Activated CD4-positive, alpha-beta T cell treated with anti-CD3 and anti-CD28 coated beads, Interleukin-2, Interleukin-4, amounts not matched to agents 100 ng/mL and 50 ng/mL, durations not matched to agents 16 hours and 8 hours (primary cell): ENCODE measurements at places on chromosomes 2 and 18.

GRCh38 chr2:144511937-144512336 lies 8.0 kb downstream of the ZEB2 start:
- no peak for DNase-seq

DNA sequence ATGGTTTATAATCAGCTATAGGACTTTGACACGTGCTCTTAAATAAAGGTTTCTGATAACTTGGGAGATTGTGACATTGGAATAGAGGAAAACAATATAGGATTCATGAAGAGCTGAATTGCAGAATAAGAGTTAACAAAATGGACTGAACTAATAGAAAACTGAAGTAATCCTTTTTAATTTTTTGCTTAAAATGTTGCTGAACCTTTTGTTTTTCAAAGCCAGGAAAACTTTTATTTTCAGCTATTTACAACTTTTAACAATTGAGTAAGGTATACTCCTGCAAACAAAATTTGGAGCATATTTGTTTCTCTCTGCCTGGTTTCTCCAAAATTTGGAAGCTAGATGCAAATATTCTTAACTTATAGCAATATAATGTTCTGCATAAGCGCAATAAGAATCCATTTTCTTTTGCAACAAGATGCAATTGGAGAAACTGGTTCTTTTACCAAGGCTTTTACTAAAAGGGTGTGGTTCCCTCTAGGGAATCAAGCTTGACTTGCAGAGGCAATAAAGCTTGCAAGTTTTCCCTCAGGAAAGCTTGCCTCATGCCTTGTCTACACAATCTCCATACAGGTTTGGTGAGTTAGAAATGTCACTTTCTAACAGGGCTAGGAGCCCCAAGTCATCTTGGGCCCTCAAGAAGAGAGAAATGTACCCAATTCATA lies 10.3 kb upstream of the PDK1 start:
- no peak for DNase-seq

GRCh38 chr2:144512891-144513351 lies 7.0 kb downstream of the ZEB2 start:
- no peak for DNase-seq

DNA sequence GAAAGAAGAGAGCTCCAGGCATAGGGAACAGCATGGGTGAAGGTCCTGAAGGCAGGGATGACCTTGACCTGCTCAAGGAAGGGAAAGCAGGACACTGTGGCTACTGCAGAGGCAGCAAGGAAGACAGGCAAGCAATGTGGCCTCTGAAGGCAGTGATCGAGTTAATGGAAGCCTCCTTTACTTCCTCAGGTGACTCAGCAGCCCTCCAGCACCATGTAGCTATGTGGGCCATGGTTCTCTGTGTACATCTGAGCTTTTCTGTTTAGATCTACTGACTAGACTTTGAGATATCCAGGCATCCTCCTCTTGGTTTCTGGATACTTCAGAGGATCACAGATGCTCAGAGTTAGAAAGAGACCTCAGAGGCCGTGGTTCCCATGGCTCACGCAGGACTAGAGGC lies 107.3 kb upstream of the PID1 start:
- no peak for DNase-seq

DNA sequence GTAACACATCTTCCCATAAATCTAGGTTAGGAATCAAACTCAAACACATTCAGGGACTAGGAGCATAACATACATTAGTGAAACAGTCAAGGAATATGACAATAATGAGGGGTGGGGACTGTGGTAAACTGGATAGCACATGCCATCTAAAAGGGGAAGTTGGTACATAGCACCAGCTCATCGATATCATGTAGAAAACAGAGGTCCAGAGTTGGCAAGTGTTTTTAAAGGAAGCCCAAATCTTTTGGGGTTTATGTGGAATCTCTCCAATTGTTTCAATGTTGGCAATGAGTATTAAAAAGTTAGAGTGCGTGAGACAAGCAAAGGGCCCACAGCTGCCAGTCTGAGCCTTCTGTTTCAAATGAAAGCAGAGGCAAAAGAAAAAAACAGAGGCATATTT lies 24.4 kb downstream of the KLF7 start:
- no peak for DNase-seq

DNA sequence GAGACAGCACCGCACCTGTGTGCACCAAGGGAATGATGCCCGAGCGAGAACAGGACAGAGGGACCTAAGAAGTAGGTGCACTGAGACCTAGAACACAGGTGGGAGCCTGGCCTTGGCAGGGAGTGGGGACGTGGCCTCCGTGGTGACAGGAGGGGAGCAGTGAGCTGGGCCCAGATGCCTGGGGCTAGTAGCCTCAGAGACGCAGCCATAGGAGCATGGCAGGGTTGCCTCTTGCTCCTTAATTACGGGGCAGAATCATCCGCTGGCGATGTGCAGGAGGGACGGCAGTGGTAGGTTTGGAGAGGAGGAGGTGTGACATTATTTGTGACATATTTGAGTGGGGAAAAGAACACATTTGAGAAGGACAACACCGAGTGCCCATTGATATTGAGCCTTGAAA lies 57.0 kb upstream of the HPCAL1 start:
- no peak for DNase-seq

- no peak for DNase-seq
Observed at GRCh38 chr2:144376926-144377325, 143.0 kb downstream of the ZEB2 start.

- DNase-seq, result no peak
Observed at GRCh38 chr18:27277554-27277953, 92.4 kb upstream of the CHST9 start.

DNA sequence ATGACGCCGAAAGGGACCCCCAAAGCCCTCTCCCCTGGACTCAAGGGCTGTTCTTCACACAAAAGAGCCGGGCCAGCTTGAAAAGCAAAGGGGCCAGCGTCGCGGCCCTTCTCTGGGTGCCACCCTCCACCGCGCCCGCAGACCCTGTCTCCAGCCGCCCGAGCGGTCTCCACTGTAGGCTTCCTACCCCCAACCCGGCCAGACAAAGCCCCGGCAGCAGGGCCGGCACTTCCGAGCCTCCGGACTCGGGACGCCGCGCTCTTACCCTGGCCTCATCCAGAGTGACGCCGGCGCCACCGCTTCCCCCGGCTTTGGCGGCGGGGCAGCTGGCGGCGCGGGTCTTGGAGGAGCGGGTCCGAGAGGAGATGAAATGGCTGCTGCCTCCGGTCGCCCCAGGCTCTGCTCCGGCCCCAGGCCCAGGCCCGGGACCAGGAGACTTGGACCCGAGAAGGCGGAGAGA lies 603 bp downstream of the ATAD2B start:
- DNase-seq, result no peak

- no peak for DNase-seq
Observed at GRCh38 chr2:23404426-23404825, 19.4 kb downstream of the KLHL29 start.

DNA sequence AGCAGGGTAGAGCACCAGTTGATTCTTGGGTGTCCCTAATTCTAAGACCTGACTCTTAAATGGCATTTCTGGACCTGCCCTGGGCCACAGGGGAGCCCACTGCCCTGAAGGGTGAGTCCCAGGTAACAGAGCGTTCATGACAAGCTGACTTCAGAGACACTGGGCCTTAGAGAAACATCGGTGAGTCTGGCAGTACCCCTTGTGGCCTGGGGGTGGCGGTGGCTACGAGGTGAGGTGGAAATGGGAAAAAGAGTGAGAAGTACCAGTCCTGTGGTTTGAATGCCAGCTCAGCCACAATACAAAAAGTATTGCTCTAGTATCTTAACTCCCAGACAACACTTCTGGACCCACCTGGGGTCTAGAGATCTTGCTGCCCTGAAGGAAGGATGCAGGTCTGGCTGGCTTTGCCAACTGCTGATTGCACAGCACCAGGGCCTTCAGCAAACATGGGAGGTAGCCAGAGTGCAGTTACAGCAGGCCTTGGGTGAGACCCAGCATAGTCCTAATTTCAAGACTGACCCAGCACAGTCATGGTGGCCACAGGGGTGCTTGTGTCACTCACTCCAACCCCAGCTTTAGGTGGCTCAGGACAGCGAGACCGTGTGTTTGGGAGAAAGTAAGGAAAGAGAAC lies 44.5 kb downstream of the USP34 start:
- peak; percentile 71 for DNase-seq

- DNase-seq, result no peak
Observed at GRCh38 chr18:78245451-78245850, 734.2 kb upstream of the SALL3 start.

GRCh38 chr2:173300458-173300857 lies 54.2 kb upstream of the CDCA7 start:
- DNase-seq, result no peak

- DNase-seq, result no peak
Observed at GRCh38 chr2:180699657-180700361, 280.6 kb upstream of the UBE2E3 start.

DNA sequence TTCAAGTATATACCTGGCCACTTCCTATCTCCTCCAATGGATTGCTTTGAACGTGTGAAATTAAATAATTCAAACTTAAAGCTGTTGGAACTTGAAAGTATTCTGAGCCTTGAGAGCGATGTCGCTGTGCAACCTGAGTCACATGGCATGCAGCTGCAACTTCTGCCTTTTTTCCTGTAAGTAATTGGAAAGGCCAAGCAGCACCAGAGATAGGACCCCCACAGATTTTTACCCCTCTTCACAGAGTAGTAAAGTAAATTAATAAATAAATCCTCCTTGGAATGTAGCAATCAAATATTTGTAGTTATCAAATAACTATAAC lies 3.2 kb upstream of the RNF149 start:
- no peak for DNase-seq

- no peak for DNase-seq
Observed at GRCh38 chr18:45654677-45655076, 39.4 kb downstream of the SLC14A2 start.

GRCh38 chr2:48449073-48449840 lies 80.7 kb upstream of the STON1 start:
- no peak for DNase-seq

DNA sequence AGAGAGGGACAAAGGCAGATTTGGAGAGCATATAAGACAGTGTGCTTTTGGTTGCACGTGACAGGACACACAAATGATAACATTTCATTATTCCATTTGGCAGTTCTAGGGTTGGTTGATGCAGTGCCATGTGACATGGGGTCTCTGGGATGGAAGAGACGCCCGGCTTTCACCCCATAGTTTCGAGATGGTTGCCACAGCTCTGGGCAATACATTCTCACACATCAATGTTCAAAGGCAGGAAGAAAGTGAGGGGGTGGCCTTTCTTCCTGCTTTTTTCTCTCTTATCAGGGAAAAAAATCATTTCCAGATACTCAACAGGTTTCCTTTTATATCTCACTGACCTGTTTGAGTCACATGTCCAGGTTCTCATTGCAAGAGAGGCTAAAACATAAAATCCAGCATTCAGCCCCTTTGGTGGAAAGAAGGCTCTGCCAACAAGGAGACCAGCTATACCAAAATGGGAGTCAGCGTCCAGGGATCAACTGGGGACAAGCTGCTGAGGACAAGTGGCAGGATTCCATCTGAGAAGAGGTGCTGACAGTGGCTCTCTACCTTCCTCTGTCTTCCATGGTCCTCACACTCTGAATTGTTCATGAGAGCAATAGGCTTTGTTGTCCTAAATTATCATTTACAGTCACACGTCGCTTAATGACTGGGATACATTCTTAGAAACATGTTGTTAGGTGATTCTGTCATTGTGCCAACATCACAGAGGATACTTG lies 29.1 kb upstream of the ANKRD44 start:
- DNase-seq, result no peak

DNA sequence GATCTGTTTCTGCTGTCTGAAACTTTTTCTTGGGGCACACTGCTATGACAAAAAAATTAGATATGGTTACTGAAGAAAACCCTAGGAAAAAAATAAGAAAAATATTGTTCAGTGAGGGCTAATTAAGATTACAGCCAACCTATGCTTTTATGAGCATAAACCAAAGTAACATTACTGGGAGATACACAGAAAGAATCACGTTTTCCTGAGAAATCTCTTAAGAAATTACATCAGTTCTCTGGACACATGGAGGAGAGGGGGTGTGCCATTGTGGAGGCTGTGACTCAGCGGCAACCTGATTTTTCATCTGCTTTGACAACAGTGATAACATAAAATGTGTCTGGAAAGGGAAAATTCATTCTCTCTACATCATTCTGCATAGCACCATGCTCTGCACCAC lies 13.4 kb upstream of the NMI start:
- DNase-seq, result no peak

DNA sequence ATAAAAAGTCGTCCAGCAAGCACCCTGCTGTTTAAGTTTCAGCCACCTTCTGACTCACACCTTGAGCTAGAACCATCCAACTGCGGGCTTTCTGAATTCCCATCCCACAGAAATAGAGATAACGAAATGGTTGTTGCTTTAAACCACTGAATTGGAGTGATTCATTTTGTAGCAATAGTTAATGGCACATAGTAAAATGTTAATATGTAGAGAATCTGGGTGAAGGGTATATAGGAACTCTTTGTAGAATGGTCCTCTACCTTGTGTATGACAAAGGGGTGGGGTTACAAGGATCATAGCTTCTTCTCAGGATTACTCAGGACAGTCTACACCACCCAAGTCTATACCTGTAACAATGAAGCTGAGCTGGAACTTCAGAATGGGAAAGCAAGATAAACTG lies 2.4 kb upstream of the MAPRE3 start:
- no peak for DNase-seq

GRCh38 chr18:3692691-3693090 lies 242.7 kb downstream of the TGIF1 start:
- DNase-seq, result no peak

DNA sequence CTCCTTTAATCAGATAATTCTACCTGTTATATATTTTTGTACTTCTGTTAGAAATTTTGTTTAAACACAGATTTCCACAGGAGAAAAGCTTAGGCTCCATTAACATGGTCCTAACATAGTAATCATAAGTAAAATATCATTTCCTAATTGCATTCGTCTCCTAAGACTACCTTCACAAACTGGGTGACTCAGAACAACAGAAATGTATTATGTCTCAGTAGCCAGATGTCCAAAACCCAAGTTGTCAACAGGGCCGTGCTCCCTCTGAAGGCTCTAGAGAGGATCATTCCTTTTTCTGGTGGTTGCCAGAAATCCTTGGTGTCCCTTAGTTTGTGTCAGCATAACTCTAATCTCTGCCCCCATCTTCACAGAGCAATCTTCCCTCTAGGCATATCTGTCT lies 5.4 kb downstream of the FBXO15 start:
- no peak for DNase-seq

- no peak for DNase-seq
Observed at GRCh38 chr2:240237609-240238174, 97.2 kb upstream of the OTOS start.

DNA sequence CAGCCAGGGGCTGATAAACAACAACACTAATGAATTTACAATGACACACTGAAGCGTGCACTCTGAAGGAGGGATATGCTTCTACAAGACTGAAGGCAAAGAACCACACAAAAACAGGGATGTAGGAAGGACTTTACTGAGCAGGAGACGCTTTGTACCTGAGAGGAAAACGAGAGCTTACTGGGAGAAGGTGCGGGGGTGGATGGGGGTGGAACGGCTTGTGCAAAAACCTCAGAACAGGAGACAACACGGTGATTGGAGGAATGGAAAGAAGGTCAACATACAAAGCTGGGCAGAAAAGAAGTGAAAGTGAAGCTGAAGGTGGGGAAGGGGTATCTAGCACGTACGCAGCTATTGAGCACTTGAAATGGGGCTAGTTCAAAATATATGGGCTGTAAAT lies 93.1 kb downstream of the SLC8A1 start:
- DNase-seq, result no peak
